Breast epithelium (tissue), 4 donors: ENCODE measurements at places on chromosomes 4 and X. TPM values are rescaled to one million over a fixed set of nuclear protein-coding genes. Genes with fewer than 3 reads are reported as not detected.

TBX22 gene
- total RNA-seq = not detected

WAS gene
- total RNA-seq = 12.5 TPM

CFAP47 gene
- total RNA-seq = under 0.01 TPM

DNAAF6 gene
- not detected for total RNA-seq

HTN3 gene
- total RNA-seq = not detected
